ENCODE measurements at places on chromosomes 3 and 15. TPM values are rescaled to one million over a fixed set of nuclear protein-coding genes. Genes with fewer than 3 reads are reported as not detected.

MCTP2 gene
- 0.58 TPM for total RNA-seq

SATB1 gene
- 21.1 TPM for total RNA-seq

LCTL gene
- 4.8 TPM for total RNA-seq

ZFAND6 gene
- 109 TPM for total RNA-seq

TRH gene
- under 0.01 TPM for total RNA-seq

SAMMSON gene
- total RNA-seq: 0.28 TPM

DNAJA4 gene
- 3.4 TPM for total RNA-seq

RBP2 gene
- total RNA-seq: not detected

UBA7 gene
- total RNA-seq: 24.7 TPM

SCN5A gene
- total RNA-seq: 1.1 TPM

STIMATE gene
- 16.5 TPM for total RNA-seq

ADGRG7 gene
- not detected for total RNA-seq

GOLGA8J gene
- 0.28 TPM for total RNA-seq

POC1A gene
- total RNA-seq: 21.1 TPM

SLC12A1 gene
- under 0.01 TPM for total RNA-seq

ABI3BP gene
- total RNA-seq: 26.6 TPM

XXYLT1 gene
- 29.0 TPM for total RNA-seq

MYEF2 gene
- total RNA-seq: 5.6 TPM

OXTR gene
- total RNA-seq: 29.9 TPM

FETUB gene
- total RNA-seq: not detected

ARL8B gene
- total RNA-seq: 30.1 TPM

GRAMD1C gene
- total RNA-seq: 7.5 TPM

ACTC1 gene
- total RNA-seq: not detected

CCK gene
- total RNA-seq: 5.1 TPM

CPN2 gene
- not detected for total RNA-seq

GRAMD2A gene
- 0.28 TPM for total RNA-seq

HDC gene
- total RNA-seq: not detected

PLIN1 gene
- under 0.01 TPM for total RNA-seq

SMCO1 gene
- total RNA-seq: 0.28 TPM

SYNPR gene
- not detected for total RNA-seq

EFCC1 gene
- under 0.01 TPM for total RNA-seq

SUSD5 gene
- total RNA-seq: 11.3 TPM

CIB2 gene
- total RNA-seq: 1.9 TPM

MAP1A gene
- total RNA-seq: 39.5 TPM

ADCY5 gene
- total RNA-seq: under 0.01 TPM

CILP gene
- total RNA-seq: under 0.01 TPM

GOLGA8K gene
- total RNA-seq: not detected
